ENCODE measurements at places on chromosomes 5 and 9.

DNA sequence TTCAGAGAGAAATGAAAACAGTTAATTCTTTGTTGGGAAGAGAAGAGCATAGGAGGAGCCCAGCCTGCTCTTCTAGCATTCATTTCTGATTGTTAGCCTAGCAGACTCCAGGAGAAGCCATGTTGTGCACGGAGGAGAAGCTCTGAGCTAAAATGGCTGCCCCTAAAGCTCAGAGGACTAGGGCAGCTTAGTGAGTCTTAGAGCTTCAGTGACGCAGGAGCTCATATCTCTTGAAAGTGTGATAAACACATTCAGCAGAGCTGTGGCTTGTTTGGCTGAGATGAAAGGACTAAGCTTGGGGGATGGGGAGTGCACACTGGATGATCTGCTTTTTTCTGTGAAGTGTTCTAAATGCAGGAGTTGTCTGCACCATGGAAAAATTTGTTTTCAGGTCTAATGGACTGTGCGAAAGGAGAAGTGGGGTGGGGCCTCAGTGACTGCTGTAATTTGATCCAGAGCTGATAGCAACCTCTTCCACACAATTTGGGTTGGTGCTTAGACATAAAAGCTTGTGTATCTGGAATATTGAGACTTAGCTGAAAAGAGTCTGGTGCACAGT lies 58.5 kb downstream of the ZNF462 start:
- DNase-seq: peak; percentile 89

DNA sequence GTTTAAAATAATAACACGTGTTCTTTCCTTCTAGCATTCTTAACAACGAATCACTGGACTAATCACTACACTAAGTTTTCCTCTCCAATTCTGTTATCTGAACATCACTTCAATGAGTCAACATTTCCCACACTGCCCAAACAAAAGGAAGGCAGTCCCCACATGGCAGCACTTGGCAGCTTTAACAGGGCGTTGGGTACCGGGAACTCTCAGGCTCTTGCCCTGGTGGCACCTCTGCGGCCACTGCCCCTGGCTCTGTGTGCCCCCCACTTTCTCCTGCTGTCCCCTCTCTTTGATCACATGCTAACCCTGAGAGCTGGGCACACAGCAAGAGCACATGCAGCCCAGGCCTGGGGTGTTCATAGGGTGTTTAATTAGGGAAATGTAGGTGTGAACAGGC lies 15.7 kb downstream of the SLC6A3 start:
- peak; percentile 3 for DNase-seq

DNA sequence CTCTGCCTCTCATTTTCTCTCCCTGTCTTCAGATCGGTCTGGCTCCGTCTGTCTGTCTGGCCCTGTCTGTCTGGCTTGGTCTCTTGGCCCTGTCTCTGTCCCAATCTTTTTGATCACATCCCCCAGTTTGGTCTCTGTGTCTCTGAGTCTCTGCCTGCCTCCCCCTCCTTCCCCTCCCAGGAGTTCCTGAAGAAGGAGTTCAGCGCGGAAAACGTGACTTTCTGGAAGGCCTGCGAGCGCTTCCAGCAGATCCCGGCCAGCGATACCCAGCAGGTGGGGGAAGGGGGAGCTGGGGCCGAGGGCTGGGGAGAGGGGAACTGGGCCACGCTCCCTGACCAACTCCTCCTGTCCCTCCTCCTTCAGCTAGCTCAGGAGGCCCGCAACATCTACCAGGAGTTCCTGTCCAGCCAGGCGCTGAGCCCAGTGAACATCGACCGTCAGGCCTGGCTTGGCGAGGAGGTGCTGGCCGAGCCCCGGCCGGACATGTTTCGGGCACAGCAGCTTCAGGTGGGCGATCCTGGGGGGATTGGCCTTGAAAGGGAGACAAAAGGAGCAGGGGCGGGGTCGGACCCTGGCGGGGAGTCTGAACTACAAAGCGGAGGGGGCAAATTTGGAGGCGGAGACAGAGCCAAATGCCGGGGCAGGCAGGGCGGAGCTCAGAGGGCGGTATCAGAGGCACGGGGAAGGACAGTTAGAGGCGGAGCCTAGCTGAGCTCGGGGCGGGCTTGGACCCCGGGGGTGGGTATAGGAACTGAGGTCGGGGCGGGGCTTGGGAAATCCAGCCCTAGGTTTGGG lies 9.0 kb downstream of the RGS14 start:
- peak; percentile 79 for DNase-seq

DNA sequence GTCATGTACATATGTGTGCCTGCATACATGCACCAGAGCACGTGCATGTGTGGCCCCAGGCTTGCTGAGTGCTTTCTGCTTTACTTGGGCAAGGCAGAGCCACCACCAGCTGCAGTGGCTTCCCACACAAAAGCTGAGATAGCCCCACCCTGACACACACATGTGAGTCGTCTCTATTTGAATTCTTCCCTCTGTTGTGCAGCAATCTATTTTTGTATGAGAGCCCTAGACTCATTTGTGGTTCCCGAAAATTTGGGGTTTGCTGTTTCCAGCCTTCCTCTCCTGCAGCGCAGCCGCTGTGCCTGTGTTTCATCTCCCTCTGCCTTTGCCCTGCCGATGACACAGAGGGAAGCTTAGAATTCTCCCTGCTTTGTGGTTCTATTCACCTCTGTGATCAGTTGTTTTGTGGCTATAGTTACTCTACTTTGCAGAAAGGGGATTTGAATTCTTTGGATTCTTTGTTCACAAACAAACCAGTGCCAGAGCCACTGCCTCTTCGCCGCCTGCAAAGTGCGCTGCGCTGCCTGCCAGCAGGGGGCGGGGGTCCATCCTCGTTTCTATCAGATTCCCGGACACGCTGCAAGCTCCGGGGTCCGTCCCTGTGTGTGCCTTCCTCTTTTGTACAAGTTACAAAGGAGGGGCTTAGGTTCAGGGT lies 95.8 kb upstream of the DAP start:
- DNase-seq: peak; percentile 48

DNA sequence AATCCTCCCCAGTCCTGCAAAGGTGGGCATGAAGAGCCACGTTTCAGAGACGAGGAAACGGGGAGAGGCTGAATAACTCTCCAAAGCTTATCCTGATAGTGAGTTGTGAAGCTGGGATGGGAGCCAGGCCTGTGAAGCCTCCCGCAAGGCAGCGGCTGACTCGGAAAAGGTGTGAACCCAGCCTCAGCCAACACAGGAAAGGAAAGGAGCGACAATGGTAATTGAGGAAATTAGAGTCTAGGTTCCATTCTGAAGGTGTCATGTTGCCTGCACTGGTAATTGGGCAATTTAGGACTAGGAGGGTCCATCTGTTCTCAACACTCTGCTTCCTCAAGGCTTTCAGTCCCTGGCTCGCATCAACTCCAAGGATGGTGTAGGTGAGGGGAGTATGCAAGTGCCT lies 83.4 kb downstream of the LIFR start:
- no peak for DNase-seq

DNA sequence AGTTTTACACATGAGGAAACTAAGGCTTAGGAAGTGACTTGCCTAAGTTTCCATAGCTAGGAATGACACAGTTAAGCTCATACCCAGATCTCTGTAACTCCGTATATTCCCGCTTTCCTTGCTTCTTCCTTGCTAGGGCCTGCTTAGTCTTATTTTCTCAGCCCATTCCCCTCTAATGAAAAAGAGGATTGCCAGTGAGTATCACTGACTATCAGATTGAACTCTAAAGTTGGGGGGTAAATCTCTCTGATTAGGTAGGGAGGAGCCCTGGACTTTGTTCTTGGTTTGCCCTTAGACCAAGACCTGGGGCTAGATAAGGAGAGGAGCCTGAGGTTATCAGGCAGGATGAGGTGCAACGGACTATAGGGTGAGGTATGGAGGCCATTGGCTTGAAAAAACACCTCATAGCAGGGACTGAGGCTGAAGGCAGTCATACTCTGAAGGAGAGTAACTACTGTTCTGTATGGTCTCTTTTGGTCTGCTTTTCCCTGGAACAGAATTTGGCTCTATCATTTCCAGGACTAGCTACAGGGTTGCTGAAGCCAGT lies 2.5 kb downstream of the TRIM32 start:
- no peak for DNase-seq
